ENCODE measurements at places on chromosomes 11 and 22.

GRCh38 chr11:94849839-94850238 lies 81.7 kb downstream of the AMOTL1 start:
- DNase-seq: peak; percentile 46

GRCh38 chr11:92159931-92160330 lies 64.7 kb upstream of the FAT3 start:
- DNase-seq: no peak

- no peak for DNase-seq
Measured at GRCh38 chr11:113670149-113670830, 35.8 kb downstream of the TMPRSS5 start.

DNA sequence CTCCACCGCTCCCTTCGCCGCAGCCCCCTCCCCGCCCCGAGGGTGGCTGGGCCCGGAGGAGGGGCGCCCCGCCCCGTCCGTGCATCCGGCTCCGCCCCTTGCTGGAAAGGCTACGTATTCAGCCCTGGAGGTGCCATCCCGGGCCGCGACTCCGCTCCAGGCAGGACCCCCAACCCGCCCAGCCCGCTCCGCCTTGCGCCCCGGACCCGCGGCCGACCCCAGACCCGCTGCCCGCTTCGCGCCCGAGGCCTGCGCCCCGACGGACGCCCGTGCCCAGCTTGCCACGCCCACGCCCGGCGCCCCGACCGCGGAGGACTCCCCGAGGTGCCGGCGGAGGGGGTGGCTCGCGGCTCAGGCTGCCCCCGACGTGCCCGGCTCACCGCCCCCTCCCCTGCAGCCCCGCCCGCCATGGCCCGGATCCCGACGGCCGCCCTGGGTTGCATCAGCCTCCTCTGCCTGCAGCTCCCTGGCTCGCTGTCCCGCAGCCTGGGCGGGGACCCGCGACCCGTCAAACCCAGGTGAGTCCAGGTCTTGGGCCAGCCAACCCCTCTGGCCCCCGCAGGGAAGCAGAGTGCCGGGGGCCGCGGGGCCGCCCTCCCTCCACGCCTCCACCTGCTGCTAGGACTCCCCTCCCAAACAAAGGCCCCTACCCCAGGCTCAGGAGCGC lies at the start of gene ADM2:
ADM2 (plus strand) TSS at position 104 of the 667 bp plus-strand sequence; CDS start at position 409, 305 bp downstream.
- DNase-seq: peak; percentile 39

GRCh38 chr11:45266676-45267020 lies 19.5 kb downstream of the SYT13 start:
- DNase-seq: no peak

DNA sequence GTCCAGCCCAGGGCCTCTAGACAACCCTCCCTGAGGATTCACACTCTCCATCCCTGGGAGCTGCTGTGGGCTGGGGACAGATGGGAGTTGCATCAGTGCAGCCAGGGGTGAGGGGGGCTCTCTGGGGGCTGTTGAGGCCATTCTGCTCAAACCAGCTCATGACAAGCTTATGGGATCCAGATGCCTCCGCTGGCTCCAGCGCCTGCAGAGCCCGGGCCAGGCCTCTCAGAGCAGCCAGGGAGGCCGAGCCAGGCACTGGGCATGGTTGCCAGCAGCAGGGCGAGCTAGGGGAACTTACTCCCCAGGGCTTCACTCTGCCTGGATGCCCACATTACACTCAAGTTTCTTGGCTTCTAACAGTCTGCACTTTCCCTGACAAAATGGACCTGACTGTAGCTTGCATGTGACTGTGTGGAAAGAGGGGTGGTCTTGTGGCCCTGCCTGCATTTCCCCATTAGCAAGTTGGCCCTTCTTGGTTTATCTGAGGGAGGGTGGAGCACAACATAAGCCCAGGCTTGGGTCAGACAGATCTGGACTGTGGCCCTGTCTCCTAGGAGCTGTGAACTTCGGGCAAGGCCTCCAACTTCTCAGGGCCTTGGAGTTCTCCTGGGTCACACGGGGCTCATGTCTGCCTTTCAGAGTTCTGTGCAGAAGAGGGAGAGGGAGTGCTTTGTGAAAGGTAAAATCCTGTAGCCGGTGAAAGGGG lies 34.5 kb upstream of the CYB5R3 start:
- no peak for DNase-seq

GRCh38 chr11:65810046-65810868 lies 23.4 kb downstream of the OVOL1 start:
- no peak for DNase-seq

- no peak for DNase-seq
Measured at GRCh38 chr11:62666259-62666926, 1.3 kb downstream of the CSKMT start.

- DNase-seq: no peak
Measured at GRCh38 chr11:45885921-45886721, 670 bp downstream of the MAPK8IP1 start.

Measured in fibroblast of skin of right quadriceps (primary cell).